ENCODE measurements at places on chromosomes 13 and 19.

DNA sequence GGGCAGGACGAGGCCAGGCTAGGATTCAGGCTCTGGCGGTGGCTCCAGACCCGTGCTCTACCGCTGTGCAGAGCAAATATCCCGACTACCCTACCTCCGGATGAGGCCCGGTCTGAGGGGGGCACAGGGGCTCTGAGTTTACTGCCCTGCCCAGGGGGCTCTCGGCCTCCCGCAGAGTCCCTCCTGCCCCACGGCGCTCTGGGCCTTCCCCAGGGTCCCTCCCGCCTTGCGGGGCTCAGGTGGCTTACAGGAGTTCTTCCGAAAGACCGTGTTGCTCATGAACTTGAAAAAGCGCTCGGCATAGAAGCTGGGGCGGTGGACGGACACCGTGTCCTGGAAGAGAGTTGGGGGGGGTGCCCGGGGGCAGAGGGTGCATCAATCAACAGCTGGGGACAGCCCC is 19.1 kb upstream of the CACTIN start:
- DNase-seq = no peak

DNA sequence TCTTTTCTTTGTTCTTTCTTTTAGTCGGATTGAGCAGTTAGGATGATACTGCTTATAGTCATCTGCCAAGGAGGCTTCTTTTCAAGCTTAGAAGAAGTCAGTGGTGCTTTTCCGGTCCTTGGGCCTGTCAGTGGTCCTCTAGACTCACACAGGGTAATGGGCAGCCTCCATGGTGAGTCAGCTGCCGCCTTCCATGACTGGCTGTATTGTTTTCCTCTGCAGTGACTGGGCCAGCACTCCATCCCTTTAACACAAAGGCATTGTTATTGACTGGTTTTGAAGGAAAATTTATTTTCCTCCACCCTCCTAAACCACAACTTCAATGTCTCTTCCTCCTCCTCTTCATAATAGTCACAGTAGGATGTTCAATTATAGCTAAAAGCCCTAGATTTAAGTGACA is 47.1 kb upstream of the CNMD start:
- DNase-seq = no peak

- DNase-seq = peak; percentile 19
Measured at GRCh38 chr13:45623516-45624090, 8.1 kb upstream of the ERICH6B start.

- no peak for DNase-seq
Measured at GRCh38 chr13:71457645-71458044, 409.4 kb downstream of the DACH1 start.

GRCh38 chr13:92901739-92902138 is 324.9 kb upstream of the GPC6 start:
- no peak for DNase-seq
